Ovary (tissue), 10 donors: ENCODE measurements at places on chromosomes 6 and 20.

DNA sequence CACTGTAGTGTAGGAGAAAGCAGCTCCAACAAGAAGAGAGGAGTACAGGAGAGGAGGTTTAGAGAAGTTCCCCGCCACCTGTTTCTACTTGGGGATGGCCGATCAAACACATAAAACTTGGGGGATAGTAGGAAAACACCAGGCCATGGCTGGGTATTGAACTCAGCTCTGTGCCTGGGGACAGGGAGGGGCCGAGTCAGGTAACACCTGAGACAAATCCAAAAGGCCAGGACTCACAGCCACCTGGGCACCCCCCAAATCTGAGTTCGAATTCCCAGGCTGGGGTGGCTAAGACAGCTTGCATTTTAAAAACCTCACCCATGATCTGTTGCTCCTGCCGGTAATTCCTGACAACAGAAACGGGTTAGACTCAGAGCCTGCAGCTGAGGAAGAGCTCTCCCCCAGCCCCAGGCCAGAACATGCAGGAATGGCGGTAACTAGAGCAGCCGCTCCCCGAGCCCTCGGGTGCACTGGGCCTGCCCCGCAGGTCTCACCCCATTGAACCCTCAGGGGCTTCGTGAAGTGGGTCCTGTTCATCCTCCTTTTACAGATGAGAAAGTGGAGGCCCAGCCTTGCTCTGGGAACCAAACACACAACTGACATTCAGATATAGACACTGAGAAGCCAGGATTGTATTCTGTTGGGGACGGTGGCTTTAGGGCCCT, 61.0 kb downstream of the TCP11 start:
- peak; percentile 17 for DNase-seq

GRCh38 chr20:10578607-10579006, 95.2 kb downstream of the JAG1 start:
- no peak for DNase-seq

- no peak for DNase-seq
Observed at GRCh38 chr6:95973976-95974375, 41.8 kb upstream of the FUT9 start.

GRCh38 chr6:16803294-16804200, 42.3 kb upstream of the ATXN1 start:
- DNase-seq, result peak; percentile 40

GRCh38 chr20:62322492-62323041, 19.8 kb downstream of the ADRM1 start:
- no peak for DNase-seq

- DNase-seq, result no peak
Observed at GRCh38 chr20:12262747-12263146, 345.1 kb downstream of the BTBD3 start.

GRCh38 chr6:28953039-28953584, 29.3 kb upstream of the TRIM27 start:
- no peak for DNase-seq

- DNase-seq, result no peak
Observed at GRCh38 chr20:63289311-63290135, 3.5 kb upstream of the COL20A1 start.

- DNase-seq, result no peak
Observed at GRCh38 chr6:144316862-144317195, 31.7 kb downstream of the UTRN start.

DNA sequence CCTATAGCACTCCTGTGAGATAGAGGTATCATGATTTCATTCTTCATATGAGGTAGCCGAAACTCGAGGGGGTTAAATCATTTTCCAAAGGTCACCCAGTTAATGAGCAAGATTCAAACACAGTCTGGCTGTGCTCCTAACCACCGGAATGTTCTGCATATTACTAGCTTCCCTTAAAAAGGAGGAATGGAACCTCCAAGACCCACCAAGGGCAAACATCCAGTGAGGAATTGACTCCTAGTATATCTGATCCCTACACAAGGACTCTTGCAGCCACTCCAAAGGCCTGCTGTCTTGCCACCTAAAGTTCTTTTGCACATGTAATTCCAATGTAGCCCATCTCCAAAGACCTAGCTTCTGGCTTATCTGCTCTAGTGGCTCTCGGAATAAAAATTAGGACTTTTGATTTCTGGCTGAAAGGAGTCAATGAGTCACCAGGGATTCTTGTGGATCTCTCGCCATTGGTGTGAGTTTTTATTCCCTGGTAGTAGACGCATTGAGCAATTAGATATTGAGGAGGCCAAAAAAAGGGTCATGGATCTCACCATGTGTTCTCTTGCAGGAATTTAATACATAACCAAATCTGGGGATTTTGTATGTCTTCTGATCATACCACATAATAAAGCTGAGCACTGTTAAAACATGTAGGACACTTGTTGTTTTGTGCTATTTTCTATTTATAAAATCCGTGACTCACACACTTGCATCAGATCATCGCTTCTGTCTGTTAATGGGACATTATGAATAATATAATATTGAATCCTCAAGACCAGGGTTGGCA, 9.1 kb downstream of the BCAS1 start:
- no peak for DNase-seq

DNA sequence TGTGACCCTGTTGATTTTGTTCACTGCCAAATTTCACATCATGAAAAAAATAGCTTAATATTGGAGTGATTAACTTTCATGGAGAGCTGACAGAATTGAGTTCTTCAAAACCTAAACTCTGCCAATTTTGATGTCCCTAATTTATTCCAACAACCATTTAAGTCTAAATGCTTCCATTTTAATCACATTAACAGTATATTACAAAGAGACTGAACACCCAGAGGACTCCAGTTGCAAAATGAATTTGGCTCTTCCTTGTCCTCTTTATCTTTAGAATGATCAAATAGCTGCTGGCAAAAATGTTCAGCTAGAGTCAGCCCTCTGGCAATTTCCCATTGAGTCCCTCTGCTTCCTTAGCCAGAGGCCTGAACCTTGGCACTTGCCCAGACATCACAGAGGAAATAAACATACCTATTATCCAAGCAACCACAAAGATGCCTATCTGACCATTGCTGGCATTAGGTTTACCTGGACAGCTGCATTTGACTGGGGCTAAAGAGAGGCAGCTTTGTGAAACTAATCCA, 299.0 kb upstream of the STXBP5 start:
- DNase-seq, result no peak

- DNase-seq, result no peak
Observed at GRCh38 chr20:17485017-17485416, 46.2 kb downstream of the BFSP1 start.

DNA sequence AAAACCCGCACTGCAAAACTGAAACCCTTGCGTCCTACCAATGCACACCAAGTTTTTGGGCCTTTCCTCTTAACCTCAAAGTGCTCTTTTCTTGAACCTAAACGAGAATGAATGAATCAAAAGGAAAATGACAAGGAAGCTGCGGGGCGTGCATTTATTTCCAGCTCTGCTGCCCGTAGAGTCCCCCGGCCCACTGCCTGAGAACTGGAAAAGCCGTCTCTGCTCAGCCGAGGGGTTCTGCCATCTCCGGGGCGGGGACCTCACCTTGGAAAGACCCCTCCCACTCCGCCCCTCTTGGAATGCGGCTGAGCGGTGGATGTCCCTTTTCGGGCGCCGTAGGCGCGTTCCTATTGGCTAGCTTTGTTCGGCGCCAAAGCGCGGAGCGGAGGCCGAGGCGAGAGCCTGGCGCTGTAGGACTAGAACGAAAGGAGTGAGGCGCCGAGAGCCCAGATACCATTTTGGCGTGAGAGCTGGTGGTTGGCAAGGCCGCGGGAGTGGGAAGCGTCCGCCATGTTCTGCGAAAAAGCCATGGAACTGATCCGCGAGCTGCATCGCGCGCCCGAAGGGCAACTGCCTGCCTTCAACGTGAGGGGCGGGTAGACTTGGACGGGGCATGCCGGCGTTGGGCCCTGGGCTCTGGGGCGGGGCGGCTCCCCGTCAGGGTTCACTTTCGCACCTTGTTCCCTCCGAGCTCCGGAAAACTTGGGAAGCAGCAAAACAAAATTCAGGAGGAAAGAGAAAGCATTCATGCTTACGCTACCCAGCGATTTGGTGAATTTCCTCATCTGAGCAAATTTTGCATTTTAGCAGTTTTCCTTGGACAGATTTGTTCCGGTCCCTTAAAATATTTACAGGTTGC, at the start of gene GINS1:
Gene GINS1 (plus strand): TSS at position 363 of the 859 bp plus-strand sequence. CDS start 148 bp downstream, at position 511.
- DNase-seq, result peak; percentile 70

- no peak for DNase-seq
Observed at GRCh38 chr20:46581391-46581790, 30.9 kb upstream of the OCSTAMP start.

- DNase-seq, result peak; percentile 46
Observed at GRCh38 chr20:53917145-53918019, 153.0 kb downstream of the BCAS1 start.

- DNase-seq, result no peak
Observed at GRCh38 chr20:5745416-5746030, 4.7 kb upstream of the SHLD1 start.

GRCh38 chr6:160132297-160132637, 10.7 kb downstream of the SLC22A1 start:
- no peak for DNase-seq

- DNase-seq, result no peak
Observed at GRCh38 chr20:698276-698675, 22.7 kb upstream of the SCRT2 start.

DNA sequence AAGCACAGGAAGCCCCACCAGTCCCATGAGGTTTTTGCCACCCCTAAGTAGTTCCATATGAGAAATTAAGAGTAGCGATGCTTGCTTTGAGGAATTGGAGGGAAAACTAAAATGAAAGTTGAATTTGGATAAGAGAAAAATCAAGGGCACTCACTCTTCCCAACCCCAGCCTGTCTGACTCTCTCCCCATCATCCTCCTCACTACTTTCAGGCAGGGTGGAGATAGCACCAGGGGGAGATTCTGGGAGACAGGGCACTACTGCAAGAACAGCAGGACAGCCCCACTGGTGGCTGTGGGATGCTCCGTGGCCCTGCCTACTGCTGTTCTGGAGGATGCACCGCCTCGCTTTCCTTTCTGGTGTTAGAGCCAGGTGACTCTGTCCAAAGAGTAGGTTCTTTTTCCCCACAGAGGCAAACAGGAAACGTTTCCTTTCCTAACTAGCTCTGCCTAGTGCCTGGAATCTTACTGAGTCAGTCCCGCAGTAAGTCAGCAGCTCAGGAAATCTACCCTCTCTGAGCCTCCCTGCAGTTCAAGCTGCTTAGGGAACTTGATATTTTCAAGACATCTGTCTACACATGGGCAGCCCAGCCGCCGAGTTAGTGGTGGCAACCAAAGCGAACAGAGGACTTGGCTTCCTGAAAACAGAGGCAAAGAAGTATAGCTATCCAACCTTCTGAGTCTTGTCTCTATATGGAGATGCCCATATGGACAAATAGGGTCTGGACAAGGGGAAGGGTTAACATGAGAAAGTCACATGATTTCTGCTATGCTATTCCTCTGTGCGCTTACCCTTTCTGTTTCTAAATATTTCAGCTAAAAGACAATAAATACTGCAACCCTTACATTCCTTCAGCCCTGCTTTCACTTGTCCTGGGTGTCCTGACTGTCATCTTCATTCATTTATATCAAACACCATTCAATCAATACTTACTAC, 11.4 kb downstream of the HLA-E start:
- no peak for DNase-seq

DNA sequence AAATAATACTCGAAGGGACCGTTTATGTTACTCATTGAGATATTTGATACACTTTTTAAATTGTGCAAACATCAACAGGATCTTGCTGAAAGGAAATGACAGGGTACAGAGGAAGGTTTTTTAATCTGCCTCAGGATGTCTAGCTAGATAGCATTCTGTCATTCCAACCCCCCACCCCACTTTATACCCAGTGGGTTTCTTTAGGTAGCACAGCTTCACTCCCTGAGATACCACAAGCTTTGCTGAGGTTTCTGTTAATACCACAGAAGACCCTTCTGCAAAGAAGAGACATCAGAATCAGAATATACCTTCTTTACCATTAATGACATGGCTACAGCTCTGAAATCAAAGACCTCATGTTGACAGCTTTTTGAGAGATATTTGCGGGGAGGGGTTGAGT, 1.3 kb downstream of the PHACTR2 start:
- no peak for DNase-seq

DNA sequence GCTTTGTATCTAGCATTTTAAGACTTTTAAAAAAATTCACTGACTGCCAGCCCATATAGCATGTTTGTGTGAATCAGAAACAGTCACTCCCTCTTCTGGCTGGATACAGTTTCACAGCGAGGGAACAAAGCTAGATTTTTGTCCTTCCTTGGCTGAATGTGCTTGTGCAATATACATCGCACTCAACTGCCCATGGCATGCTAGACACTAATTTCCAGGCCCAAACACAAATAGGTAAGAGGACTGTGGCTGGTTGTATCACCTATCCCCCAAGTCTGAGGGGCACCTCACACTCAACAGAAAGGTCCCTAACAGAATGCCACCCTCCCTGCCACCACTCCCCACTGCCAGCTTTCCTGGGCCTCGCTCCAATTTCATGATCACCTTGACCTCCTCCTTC, 16.2 kb upstream of the BLCAP start:
- DNase-seq, result no peak

DNA sequence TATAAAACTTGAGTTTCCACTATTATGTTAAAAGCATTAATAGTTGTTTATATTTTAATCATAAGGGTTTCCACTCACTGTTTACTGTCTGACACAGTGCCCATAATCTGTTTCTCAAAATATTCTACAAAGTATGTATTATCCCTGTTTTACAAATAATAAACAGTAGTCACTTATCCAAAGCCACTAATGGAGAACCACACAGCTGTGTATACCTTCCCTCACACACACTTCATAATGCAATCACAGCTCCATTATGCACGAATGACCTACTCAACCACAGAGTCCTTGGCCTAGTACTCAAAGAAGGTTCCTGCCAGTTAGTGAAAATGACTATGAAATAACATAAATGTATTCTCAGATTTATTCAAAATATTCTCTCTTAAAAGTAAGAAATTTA, 103.1 kb downstream of the EPB41L2 start:
- DNase-seq, result no peak

DNA sequence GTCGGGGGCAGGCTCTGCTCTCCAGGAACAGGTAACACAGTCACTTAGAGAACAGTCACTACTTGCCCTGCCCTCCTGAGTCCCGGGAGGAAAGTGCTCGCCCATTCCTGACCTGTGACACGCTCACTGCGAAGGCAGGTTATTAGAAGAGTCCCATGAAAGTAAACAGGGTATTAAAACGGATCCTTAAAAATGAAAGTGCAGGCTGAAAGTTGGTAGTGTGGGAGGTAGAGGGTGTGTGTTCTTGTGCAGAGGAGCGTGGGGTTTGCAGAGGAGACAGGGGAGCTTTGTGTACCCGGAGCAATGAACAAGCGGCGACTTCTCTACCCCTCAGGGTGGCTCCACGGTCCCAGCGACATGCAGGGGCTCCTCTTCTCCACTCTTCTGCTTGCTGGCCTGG, at the start of gene CCN6:
Gene CCN6 (plus strand): TSS at position 104 of the 400 bp plus-strand sequence. CDS start 254 bp downstream, at position 358.
- DNase-seq, result no peak

- DNase-seq, result no peak
Observed at GRCh38 chr6:103797738-103798137, 1062.0 kb downstream of the HACE1 start.
